ENCODE measurements at places on chromosomes 5 and 9. TPM values are rescaled to one million over a fixed set of nuclear protein-coding genes. Genes with fewer than 3 reads are reported as not detected.

The TEK gene
- total RNA-seq, result 58.7 TPM

The SLCO6A1 gene
- total RNA-seq, result not detected

The PURA gene
- total RNA-seq, result 28.2 TPM

GRCh38 chr5:95531491-95531890 lies 23.3 kb downstream of the SKIC3 start:
- DNase-seq, result no peak
- no peaks in the 10 kb centered on the region for H3K4me1 ChIP-seq
- H3K27me3 ChIP-seq, result no peaks in the 10 kb centered on the region

Data from spleen (tissue), 13 donors.